ENCODE measurements at places on chromosomes 2 and 18.
A peak's percentile ranks its signal among the peaks of the same experiment; 100 is the strongest.

GRCh38 chr2:16626997-16627605 lies 38.5 kb downstream of the CYRIA start:
- DNase-seq, result no peak

GRCh38 chr2:39989888-39990287 lies 210.8 kb upstream of the THUMPD2 start:
- DNase-seq, result peak; percentile 31

DNA sequence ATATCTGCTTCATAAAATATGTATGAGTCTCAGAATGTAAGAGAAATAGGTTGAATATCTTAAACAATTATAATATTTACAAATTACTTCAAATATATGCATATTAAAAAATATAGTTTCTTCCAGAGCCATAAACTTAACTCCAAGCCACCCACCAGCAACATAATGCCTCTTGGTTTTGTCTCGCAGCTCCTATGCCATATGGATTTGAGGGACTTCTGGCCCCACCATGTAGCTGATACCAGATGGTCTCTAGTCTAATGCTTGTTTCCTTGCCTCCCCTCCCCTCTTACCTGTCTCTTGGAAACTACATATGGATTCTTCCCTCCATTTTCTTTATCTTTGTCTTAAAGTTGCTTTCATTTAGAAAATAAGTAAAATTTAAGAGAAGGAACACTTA lies 114.3 kb downstream of the GCA start:
- DNase-seq, result no peak

GRCh38 chr2:78890935-78891334 lies 134.6 kb upstream of the REG3G start:
- DNase-seq, result no peak

GRCh38 chr2:17235167-17235566 lies 283.1 kb downstream of the RAD51AP2 start:
- no peak for DNase-seq

GRCh38 chr18:74608681-74609080 lies 11.0 kb downstream of the ZNF407 start:
- no peak for DNase-seq

DNA sequence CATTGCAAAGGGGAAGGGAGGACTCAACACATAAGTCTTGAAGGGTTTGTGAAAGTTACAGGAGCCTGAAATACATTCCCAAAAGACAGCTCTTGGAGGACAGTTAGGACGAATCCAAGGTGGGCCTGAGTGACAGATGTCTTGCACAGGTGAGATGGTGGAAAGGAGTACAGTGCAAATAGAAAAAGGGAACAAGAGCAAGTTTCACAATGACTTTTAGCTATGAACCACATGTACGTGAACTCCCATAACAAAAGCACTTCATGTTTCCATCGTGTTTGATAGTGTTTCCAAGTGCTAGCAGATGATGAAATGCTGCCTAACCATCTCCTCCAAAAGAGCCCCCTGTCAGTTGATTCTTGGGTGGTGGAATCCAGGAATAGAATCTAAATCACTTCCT lies 1.8 kb downstream of the IL18RAP start:
- no peak for DNase-seq

- DNase-seq, result no peak
Observed at GRCh38 chr2:233611284-233611683, 6.1 kb upstream of the UGT1A8 start.

- DNase-seq, result peak; percentile 13
Observed at GRCh38 chr2:228535396-228535795, 353.9 kb upstream of the SPHKAP start.

DNA sequence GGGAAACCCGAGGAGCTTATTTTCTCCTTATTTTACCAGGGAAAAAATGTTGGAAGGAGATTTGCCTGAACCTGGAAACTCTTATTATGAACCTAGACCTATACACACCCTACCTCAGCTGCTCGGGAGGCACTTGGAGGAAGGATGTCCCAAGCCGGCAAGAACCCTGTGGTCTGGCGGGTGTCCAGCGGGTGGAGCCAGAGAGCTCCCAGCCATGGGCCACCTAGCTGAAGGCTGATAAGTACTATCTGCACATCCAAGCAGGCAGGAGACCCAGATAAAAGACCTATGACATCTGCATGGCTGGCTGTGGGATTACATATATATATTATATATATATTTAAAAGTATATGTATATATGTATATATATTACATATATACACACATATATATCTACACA lies 1.1 kb upstream of the SLC14A1 start:
- peak; percentile 95 for DNase-seq

GRCh38 chr2:197037863-197038398 lies 111.4 kb upstream of the PGAP1 start:
- DNase-seq, result peak; percentile 3

DNA sequence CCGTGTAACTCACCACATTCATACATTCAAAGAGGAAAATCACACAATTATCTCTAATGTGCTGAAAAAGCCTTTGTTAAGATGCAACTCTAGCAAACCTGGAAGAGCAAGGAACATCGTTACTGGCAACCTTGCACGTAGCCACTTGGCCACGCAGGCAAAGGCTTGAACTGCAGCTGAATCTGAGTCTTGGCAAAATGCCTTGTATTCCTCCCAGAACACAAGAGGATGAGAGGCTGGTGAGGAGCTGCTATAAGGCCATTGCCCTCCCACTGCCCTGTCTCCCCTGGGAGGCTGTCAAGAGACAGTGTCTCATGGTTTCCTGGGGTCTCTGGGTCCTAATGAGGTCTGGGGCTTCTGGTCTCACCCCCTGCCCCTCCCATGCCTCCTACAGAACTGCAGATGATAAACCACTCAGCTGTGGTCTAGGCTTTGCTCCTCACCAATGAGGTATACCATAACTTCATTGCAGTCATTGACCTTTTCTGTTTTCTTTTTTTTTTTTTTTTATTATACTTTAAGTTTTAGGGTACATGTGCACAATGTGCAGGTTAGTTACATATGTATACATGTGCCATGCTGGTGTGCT lies 141.4 kb downstream of the SPP2 start:
- no peak for DNase-seq

GRCh38 chr2:44237221-44237620 lies 38.1 kb upstream of the SLC3A1 start:
- no peak for DNase-seq

DNA sequence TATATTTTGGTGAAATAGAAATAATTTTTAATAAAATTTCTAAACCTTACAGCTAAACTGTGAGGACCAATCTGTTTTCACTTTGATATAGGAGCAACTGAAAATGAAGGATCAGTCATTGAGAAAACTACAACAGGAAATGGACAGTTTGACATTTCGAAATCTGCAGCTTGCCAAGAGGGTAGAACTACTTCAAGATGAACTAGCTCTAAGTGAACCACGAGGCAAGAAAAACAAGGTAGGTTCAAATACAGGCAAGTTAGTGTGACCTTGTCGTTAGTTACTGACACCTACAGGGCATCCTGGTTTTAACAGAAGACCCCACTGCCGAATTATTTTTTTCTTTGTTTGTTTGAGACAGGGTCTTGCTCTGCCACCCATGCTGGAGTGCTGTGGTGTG lies 75.5 kb upstream of the STON1 start:
- no peak for DNase-seq

GRCh38 chr2:239308661-239309397 lies 92.0 kb downstream of the HDAC4 start:
- DNase-seq, result no peak

- no peak for DNase-seq
Observed at GRCh38 chr2:197804758-197805714, 643 bp downstream of the PLCL1 start.

DNA sequence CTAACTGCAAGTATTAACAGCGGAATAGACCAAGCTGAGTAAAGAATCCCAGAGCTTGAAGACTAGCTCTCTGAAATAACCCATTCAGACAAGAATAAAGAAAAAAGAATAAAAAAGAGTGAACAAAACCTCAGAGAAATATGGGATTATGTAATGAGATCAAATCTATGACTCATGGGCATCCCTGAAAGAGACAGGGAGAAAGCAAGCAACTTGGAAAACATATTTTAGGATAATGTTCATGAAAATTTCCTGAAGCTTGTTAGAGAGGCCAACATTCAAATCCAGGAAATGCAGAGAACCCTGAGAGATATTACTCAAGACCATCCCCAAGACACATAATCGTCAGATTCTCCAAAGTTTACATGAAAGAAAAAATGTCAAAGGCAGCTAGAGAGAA lies 17.3 kb downstream of the PFN4 start:
- DNase-seq, result no peak

DNA sequence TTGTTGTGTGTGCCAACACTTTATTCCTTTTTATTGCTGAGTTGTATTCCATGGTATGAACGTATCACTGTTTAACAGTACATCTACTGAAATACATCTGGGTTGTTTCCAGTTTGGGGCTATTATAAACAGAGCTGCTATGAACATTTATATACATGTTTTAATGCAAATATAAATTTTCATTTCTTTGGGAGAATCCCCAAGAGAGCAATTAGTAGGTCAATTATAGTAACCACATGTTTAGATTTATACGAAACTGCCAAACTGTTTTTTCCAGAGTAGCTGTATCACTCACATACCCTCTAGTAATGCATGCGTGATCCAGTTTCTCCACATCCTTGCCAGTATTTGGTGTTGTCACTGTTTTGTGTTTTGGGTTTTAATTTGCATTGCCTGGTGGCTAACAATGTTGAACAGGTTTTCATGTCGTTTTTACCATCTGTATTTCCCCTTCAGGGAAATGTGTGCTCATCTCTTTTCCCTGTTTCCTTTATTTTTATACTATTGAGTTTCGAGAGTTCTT lies 81.0 kb downstream of the TMEM131 start:
- no peak for DNase-seq

DNA sequence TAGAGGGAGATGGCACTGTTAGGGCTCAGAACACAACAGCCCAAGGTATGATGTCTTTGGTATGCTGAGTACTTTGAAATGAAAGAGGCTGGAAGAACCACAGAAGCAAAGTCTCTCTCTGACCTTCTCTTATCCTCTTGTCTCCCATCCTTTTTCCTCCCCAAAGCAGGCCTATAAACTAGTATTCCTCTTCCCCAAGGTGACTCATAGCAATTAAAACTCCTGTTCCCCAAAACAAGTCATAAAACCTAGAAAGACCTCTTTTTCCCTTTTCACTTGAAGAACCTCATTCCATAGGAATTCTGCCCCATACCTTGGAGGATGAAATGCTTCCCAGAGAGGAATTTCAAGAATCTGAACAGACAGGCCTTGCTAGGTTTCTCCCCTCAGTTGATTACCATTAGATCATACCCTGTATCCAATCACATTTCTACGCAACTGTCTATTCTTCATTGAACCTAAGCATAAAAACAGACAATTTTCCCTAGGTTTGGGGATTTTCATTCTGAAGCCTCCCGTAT lies 25.7 kb downstream of the MDH1 start:
- DNase-seq, result no peak

- no peak for DNase-seq
Observed at GRCh38 chr2:42246562-42246961, 77.4 kb downstream of the EML4 start.

- DNase-seq, result no peak
Observed at GRCh38 chr2:226738821-226739544, 60.6 kb downstream of the IRS1 start.

GRCh38 chr2:44822174-44822573 lies 119.3 kb upstream of the SIX3 start:
- no peak for DNase-seq

DNA sequence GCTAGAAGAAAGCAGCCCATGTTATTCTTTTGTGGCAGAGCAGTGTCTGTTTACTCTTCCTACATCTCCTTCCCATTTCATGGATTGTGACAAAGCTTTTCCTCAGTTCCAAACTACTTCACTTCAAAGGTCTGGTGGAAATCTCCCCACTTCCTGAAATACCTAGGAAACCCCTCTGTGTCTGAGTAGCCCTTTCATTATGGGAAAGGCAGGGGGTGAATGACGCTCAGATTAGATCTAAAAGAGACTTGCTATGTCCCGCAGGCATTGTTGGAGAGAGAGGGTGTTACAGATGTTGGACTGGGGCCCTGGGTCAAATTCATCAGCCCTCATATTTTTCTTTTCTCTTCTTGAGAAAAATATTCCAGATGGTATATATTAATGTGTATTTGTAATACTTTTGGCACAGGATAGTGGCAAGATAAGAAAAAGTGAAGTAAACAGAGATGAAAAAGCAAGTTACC lies 675.0 kb downstream of the IRS1 start:
- peak; percentile 59 for DNase-seq

GRCh38 chr2:69685321-69686048 lies 41.9 kb upstream of the AAK1 start:
- no peak for DNase-seq

DNA sequence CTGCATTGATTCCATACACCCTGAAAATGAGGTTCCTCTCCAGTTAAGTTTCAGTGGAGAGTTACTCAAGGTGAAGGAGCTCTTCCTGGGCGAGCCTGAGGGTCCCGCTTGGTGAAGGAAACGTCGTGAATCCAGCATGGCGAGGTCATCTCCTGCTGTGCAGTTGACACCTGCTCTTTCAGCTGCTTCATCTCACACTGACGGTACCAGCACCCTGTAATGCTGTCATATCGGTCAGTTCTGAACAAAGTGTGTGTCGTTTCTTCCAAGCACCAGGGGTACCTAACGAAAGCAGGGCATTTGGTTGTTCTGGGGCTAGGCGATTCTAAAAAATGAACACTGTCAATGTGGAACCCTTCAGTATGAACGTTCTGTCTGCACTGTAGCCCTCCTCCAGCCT lies 52.6 kb downstream of the ITGB1BP1 start:
- no peak for DNase-seq

- DNase-seq, result no peak
Observed at GRCh38 chr2:42765686-42766085, 1.8 kb upstream of the OXER1 start.

DNA sequence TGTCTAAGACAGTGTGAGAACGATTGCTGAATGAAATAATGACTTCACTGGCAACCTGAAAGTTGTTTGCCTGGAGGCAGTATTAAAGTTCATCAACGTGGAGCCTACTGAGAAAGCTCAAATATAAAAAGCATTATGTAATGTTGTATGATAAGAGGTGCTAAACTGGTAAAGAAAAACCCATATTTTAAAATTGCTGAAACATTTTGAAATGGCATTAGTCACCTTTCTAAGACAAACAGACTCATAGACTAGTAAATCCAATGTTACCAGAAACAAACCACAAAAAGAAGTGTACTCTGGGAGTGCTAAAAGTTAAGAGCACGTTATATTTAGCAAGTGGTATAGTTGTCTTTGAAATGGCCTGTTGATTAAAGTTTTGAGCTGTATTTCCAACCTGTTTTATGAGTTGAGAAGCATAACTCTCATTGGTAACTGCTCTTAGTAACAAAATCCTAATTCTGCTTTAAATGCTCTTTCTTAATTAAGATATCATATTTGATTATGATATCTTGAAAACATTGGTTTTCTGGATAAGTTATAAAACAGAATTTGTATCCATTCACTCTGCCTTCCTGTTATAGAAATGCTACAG lies 62.7 kb downstream of the CYP1B1 start:
- DNase-seq, result no peak
